Neural progenitor cell (in vitro differentiated cells): ENCODE measurements at places on chromosomes 6 and 20. TPM values are rescaled to one million over a fixed set of nuclear protein-coding genes. Genes with fewer than 3 reads are reported as not detected.

DNA sequence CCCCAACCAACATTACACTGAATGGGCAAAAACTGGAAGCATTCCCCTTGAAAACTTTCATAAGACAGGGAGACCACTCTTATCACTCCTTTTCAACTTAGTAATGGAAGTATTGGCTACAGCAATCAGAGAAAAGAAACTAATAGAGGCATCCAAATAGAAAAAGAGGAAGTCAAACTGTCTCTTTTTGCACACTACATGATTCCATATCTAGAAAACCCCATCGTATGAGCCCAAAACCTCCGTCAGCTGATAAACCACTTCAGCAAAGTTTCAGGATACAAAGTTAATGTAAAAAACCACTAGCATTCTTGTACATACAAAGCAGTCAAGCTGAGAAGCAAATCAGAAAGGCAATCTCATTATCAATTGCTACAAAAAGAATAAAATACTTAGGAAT is 580.4 kb upstream of the PTCHD4 start:
- DNase-seq: no peak

ECI2 gene
- total RNA-seq: 33.4 and 49.1 TPM in 2 replicates

GRCh38 chr20:61659994-61660346 is 405.7 kb downstream of the TAF4 start:
- DNase-seq: no peak

- DNase-seq: no peak
Measured at GRCh38 chr6:19325335-19325789, 511.8 kb upstream of the ID4 start.

ABHD16B gene
- not detected in 2 replicates for total RNA-seq
